ENCODE measurements at places on chromosomes 2 and 18. TPM values are rescaled to one million over a fixed set of nuclear protein-coding genes. Genes with fewer than 3 reads are reported as not detected.

MC4R gene
- total RNA-seq, result not detected

CRACDL gene
- 0.32 TPM for total RNA-seq

STK11IP gene
- total RNA-seq, result 16.3 TPM

KCNE4 gene
- 0.83 TPM for total RNA-seq

POTEI gene
- total RNA-seq, result not detected

CXCR1 gene
- total RNA-seq, result not detected

TLX2 gene
- total RNA-seq, result 0.30 TPM

NMS gene
- total RNA-seq, result not detected

TEKT4 gene
- not detected for total RNA-seq

ATL2 gene
- total RNA-seq, result 53.5 TPM

TUBB8B gene
- total RNA-seq, result not detected

AFF3 gene
- 0.22 TPM for total RNA-seq

PLGLB1 gene
- 1.5 TPM for total RNA-seq

SCTR gene
- not detected for total RNA-seq

IHH gene
- total RNA-seq, result 0.12 TPM

FSHR gene
- total RNA-seq, result 0.07 TPM

DCC gene
- not detected for total RNA-seq

NOL4 gene
- total RNA-seq, result not detected

LDLRAD4 gene
- total RNA-seq, result 1.3 TPM

CROCC2 gene
- total RNA-seq, result not detected

All from A549 treated with RU486 at 1 μM for 4 hours (cell line).